ENCODE measurements at places on chromosomes 6 and 20. TPM values are rescaled to one million over a fixed set of nuclear protein-coding genes. Genes with fewer than 3 reads are reported as not detected.
A peak's percentile ranks its signal among the peaks of the same experiment; 100 is the strongest.

DNA sequence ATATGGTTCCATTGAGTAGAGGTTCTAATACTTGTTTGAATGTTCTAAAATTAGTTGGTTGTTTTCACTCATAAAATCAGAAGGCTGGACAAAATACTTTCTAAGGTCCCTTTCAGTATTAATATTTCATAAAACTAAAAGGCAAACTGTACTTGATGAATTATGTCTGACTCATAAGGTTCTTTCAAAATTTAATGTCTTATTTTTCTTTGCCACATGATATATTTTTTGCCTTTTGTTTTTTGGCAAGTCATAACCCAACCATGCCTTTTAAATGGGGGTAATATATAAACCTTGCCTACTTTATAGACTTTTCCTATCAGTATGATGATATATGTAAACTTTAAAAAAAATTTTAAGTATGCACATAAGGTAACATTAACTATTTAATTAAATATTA is 244.7 kb downstream of the PTPRK start:
- DNase-seq: no peak
- H3K4me1 ChIP-seq: peaks cover 12% of the 10 kb centered on the region

DNA sequence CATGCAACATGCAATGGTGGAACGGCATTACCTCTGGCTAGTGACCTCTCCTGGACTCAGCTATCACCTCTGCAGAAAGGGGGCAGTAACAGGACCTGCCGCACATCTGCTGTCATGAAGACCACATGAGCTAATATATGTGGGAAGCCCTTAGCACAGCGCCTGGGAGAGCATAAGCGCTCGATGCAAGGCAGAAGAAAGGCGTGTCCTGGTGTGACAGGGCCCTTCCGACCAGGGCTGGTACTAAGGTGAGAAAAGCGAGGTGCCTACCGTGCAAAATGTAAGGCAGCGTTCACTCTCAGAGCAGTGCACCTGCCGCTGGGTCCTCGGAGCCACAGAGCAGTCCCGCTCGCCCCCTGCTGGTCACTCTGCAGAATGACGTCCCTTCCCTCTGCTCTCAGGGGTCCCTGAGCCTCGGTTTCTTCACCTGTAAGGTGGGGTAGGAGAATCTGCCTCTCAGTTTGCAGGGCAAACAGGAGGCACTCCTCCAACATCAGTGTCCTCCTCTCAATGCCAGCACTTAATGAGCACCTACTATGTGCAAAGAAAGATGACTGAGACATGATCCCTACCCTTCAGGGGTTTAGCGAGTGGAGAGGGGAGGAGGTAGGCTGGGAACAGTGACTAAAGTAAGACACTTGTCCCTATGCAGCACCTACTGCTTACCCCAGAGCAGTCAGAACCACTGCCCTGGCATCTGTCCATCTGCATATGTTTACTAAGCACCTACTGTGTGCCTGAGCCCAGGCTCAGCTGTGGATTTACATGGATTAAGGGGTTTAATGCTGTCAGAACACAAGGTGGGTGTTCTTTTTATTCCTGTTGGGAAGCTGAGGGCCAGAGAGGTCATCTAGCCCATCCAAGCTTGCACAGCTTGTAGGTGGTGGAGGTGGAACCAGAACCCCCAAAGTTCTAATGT is 41.1 kb upstream of the PTGIS start:
- H3K27ac ChIP-seq: no peak overlapping the region
- peak; percentile 76 for DNase-seq
- no peaks in the 10 kb centered on the region for H3K27me3 ChIP-seq
- H3K36me3 ChIP-seq: no peaks in the 10 kb centered on the region

- H3K27me3 ChIP-seq: no peaks in the 10 kb centered on the region
- H3K27ac ChIP-seq: peak overlapping the region; percentile 94
- peak overlapping the region; percentile 76 for H3K4me3 ChIP-seq
- DNase-seq: peak; percentile 71
- no peaks in the 10 kb centered on the region for H3K36me3 ChIP-seq
Observed at GRCh38 chr6:158817728-158818580, 1.2 kb downstream of the EZR start.

- no peak overlapping the region for H3K4me3 ChIP-seq
- peaks cover 5% of the 10 kb centered on the region for H3K4me1 ChIP-seq
- H3K27me3 ChIP-seq: no peaks in the 10 kb centered on the region
- no peak overlapping the region for H3K27ac ChIP-seq
- H3K36me3 ChIP-seq: no peaks in the 10 kb centered on the region
- no peak for DNase-seq
Observed at GRCh38 chr6:142355520-142356174, 53.8 kb downstream of the ADGRG6 start.

DNA sequence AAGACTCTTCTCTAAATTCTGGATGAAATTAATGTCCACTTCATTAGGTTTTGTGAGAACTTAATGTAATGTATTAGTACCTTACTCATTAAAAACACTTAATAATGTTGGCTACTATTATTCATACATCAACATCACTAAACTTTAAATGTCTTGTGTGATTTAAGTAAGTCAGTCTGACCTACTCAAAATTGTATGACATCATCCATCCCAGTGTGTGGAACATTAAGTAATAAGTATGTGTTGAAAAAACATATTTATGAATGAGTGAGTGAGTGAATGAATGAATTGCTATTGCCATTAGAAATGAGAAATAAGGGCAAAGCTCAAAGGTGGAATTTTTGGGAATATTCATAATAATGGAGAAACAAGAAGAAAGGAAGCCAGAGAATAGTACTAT is 285.8 kb downstream of the HTR1B start:
- no peak overlapping the region for H3K27ac ChIP-seq
- H3K27me3 ChIP-seq: no peaks in the 10 kb centered on the region
- H3K36me3 ChIP-seq: no peaks in the 10 kb centered on the region
- DNase-seq: no peak
- no peak overlapping the region for H3K4me3 ChIP-seq

GRCh38 chr20:24503352-24503931 is 34.0 kb downstream of the SYNDIG1 start:
- no peak overlapping the region for H3K27ac ChIP-seq
- H3K4me3 ChIP-seq: no peak overlapping the region
- no peaks in the 10 kb centered on the region for H3K4me1 ChIP-seq
- no peaks in the 10 kb centered on the region for H3K36me3 ChIP-seq
- DNase-seq: no peak

GRCh38 chr6:169792306-169793015 is 41.0 kb downstream of the ERMARD start:
- peak; percentile 16 for DNase-seq
- H3K27me3 ChIP-seq: no peaks in the 10 kb centered on the region
- no peak overlapping the region for H3K27ac ChIP-seq
- H3K4me3 ChIP-seq: no peak overlapping the region
- H3K36me3 ChIP-seq: no peaks in the 10 kb centered on the region

DNA sequence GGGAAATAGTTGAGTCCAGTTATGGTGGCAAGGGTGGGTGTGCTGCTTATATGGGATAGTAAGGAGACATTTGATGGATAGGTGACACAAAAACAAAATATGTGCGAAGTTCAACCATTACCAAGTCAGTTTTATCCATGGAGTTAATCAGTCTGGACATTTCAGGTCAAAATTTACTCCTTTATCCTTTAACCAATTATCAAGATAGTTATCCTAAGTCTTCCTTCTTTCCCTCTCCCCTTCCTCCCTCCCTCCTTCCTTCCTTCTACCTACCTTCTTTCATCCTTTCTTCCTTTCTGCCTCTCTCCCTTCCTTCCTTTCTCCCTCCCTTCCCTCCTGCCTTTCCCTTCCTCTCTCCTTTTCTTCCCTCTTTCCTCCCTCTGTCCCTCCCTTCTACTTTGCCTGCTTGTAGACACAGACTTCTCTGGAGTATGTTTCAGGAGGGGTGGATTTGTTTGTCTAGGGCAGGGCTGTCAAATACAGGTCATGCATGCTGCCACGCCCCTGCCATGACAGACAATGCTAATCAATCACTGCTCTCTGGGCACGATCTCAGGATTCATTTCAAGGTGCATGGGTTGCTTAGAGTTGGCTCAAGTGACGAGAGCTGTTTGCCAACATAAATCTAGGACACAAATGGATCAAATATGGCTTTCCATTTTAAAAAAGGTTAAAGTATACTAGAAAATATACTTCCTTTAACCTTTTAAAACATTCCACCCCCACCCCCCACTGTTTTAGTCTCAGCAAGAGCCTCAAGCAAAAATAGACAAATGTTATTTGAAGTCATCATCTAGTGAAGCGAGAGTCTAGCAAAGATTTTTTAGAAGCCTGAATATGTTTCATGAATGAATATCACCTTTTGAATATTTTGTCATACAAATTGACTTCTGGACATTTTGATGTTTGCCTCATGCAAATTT is 281.6 kb upstream of the CITED2 start:
- no peak for DNase-seq
- no peak overlapping the region for H3K4me3 ChIP-seq
- peaks cover 11% of the 10 kb centered on the region for H3K4me1 ChIP-seq
- no peaks in the 10 kb centered on the region for H3K27me3 ChIP-seq
- no peaks in the 10 kb centered on the region for H3K36me3 ChIP-seq
- H3K27ac ChIP-seq: peak overlapping the region; percentile 32

DNA sequence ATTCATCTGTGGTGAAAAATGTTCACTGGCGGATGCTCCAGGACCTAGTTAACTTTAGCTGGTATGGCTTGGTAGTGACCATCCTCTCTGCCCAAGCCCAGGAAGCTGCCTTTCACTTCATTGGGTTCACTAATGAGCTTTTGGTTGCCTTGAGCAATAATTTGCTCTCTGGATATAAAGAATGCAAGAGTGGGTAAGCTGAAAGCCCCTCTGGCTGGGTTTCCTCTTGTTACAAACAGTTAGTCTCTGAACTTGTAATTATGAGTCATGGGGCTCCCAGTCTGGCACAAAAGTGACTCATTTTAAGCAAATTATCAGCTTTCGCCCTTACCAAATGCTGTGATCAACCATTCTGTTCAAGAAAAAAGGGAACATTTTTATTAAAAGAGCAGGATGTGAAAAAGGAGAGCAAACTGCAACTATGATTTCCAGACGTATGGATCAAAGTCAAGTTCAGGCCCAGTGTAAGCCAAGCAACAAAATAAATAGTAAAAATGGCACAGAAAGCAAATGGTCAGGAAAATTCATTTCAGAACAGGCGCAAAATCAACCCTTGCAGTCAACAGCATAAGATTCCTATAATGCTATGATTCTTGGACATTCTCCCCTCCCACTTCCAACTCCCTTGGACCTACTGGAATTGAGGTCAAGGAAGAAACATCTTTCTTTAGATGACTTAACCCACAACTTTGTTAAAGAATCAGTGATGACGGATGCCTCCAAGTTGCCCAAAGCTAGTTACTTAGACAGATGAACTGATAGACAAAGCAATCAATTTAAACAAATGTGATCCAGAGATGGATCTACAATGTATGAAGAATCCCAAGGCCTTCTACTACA is 130.0 kb upstream of the KCNK16 start:
- no peaks in the 10 kb centered on the region for H3K4me1 ChIP-seq
- no peaks in the 10 kb centered on the region for H3K36me3 ChIP-seq
- no peak overlapping the region for H3K4me3 ChIP-seq

- no peak overlapping the region for H3K27ac ChIP-seq
- H3K4me3 ChIP-seq: no peak overlapping the region
- DNase-seq: no peak
- H3K27me3 ChIP-seq: no peaks in the 10 kb centered on the region
- H3K36me3 ChIP-seq: no peaks in the 10 kb centered on the region
- no peaks in the 10 kb centered on the region for H3K4me1 ChIP-seq
Observed at GRCh38 chr6:163867518-163868292, 453.2 kb downstream of the QKI start.

DNA sequence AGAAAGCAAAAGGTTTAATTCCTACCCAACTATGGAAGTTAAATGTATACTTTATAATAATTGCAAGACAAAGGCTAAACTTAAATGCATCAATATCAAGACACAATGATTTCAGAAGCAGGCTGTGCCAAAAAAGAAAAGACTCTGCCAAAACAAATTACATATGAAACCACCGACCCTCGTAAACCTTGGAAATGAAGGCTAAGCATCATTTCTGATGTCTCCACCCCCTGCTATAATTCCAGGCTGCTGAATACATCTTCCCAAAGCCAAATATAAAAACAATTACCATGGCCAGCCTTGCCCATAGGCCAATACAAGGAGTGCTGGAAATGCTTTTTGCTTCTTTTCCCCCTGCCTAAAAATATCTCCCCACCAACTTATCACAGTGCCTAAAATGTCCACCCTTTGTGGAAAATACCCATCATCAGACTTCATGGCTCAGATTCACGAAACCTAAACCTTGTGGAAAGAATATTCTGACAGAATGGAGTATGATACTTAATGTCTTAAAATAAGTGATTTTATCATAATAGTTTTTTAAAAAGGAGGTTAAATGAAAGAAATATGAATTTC is 37.4 kb downstream of the RCAN2 start:
- H3K27ac ChIP-seq: no peak overlapping the region
- no peaks in the 10 kb centered on the region for H3K4me1 ChIP-seq
- no peak for DNase-seq

DNA sequence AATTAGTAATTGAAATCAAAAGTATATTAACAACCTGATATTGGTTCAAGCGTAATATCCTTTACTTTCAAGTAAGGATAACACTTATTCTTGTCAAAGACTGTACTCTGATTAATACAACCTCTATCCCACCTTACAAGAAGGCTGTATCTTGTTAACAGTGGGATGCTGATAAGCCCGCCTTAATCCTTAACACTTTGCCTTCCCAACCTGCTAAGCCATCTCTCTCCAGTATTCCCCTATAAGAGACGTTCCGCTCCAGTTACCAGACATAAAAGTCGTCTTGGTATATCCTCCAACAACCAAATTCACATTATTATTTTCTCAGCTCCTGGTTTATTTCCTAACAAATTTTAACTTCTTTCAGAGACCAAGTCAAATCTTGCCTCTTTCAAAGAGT is 2.0 kb downstream of the BTBD9 start:
- H3K36me3 ChIP-seq: no peaks in the 10 kb centered on the region
- DNase-seq: no peak
- H3K27me3 ChIP-seq: no peaks in the 10 kb centered on the region
- H3K4me1 ChIP-seq: peaks cover 2% of the 10 kb centered on the region
- H3K27ac ChIP-seq: no peak overlapping the region
- no peak overlapping the region for H3K4me3 ChIP-seq

- no peak overlapping the region for H3K27ac ChIP-seq
- DNase-seq: no peak
- no peaks in the 10 kb centered on the region for H3K36me3 ChIP-seq
Observed at GRCh38 chr6:51450248-51450957, 631.7 kb downstream of the TFAP2B start.

The ZNF311 gene
- 0.19 TPM for polyA plus RNA-seq

The MLN gene
- polyA plus RNA-seq: not detected

The PKIG gene
- 24.3 TPM for polyA plus RNA-seq
